ENCODE measurements at places on chromosomes 3 and 15.
A peak's percentile ranks its signal among the peaks of the same experiment; 100 is the strongest.

DNA sequence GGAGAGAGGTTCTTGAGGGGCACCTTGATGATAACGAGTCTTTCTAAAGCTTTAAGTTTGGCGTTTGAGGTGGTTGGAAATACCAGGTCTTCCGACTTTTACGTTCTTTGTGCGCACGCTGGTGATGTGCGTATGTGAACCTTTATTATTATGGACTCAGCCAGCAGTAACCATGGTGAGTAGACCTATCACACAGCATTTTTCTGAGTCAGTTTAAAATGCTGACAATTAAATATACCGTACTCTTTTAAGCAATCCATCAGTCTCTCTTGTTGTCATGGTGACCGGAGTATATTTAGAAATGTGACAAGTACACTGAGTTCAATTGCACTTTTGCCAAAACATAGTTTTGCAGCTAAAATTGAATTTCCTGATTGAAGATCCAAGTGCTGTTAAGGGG is 172.2 kb downstream of the LPP start:
- DNase-seq = no peak

DNA sequence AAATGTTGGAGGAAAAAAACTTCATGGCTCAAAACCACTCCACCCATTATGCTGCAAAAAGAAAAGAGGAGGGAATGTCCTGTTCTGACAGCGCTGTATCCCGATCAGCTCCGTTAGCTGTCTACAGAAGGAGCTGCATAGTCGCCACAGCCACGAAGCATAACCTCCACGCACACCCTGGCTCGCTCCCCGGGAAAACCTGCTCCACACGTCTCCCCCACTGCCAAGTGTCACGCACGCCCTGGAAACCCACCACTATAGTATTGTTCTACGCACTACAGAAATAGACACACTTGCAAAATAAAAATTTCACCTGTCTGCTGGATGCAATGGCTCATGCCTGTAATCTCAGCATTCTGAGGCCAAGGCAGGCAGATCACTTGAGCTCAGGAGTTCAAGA is 55.8 kb downstream of the TBC1D2B start:
- no peak for DNase-seq

- DNase-seq = no peak
Measured at GRCh38 chr15:30962079-30962478, 29.3 kb downstream of the MTMR10 start.

- DNase-seq = no peak
Measured at GRCh38 chr15:100206643-100207042, 135.1 kb downstream of the ADAMTS17 start.

GRCh38 chr3:4250064-4250463 is 53.1 kb upstream of the SETMAR start:
- DNase-seq = no peak

GRCh38 chr3:171219258-171219657 is 192.7 kb upstream of the SLC2A2 start:
- DNase-seq = no peak

GRCh38 chr15:33988384-33988783 is 20.1 kb downstream of the CHRM5 start:
- peak; percentile 24 for DNase-seq

- no peak for DNase-seq
Measured at GRCh38 chr15:48076454-48076853, 44.3 kb upstream of the SLC24A5 start.

DNA sequence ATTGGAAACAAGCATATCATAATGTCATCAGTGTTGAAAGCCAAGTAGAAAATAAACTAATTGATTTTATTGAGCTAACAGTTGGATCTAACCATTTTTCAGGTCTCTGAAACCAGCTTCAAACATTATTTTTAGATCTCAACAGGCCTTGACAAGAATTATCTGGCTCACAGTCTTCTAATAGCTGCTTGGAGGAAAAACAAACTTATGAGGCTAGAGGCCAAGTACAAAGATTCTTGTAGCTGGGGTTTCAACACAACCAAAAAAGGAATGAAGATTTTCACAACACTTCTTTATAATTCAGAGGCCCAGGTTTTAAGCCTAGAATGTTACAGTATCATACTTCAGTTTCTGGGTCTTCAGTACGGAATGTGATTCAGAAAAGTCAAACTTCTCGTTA is 3.7 kb downstream of the SETMAR start:
- DNase-seq = no peak

- DNase-seq = peak; percentile 37
Measured at GRCh38 chr3:142947799-142948575, 15.5 kb downstream of the PAQR9 start.

DNA sequence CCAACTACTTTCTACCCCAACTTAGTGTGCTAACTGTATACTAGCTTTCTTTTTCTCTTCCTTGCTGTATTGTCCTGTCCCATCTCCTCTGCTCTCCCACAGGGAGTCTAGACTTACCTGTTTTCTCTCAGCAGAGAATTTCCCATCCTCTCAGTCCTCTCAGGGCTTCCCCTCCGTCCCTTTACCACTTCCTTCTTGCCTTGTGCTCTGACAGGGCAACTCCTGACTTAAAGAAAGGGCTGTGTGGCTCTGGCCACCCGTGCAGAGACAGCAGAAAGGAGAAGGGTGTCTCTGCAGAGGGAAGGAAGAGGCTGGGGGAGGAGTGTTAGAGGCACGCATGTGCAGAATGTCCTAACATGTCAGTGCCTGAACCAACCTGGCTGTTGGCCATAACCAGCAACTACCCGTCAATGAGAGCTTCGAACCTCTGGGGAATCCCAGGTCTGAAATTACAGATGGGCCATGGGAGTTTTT is at the start of gene GCSAM:
GCSAM (minus strand) TSS at position 274 of the 474 bp plus-strand sequence; CDS start at position 146, 128 bp downstream.
- DNase-seq = no peak

- DNase-seq = no peak
Measured at GRCh38 chr15:92365906-92366305, 27.8 kb upstream of the ST8SIA2 start.

GRCh38 chr15:80396096-80396495 is 8.1 kb upstream of the ARNT2 start:
- DNase-seq = no peak

DNA sequence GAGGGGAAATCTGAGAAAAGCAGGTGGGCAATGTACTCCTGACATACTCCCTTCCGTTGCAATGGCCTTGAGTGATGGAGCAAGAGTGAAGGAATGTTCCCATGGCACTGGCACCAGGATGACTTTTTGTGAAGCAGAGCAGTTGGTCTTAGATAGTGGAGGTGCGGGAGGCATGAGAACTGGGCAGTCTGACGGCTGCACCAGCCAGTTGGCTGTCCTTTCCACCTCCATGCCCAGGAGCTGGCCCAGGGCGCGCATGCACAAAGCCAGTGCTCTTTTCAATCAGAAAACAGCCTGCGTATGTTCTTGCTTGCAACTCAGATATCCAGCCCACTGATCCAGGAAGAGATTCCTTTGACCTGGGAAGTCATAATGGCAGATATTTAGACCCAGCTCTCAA is 136.8 kb downstream of the PGPEP1L start:
- DNase-seq = no peak

DNA sequence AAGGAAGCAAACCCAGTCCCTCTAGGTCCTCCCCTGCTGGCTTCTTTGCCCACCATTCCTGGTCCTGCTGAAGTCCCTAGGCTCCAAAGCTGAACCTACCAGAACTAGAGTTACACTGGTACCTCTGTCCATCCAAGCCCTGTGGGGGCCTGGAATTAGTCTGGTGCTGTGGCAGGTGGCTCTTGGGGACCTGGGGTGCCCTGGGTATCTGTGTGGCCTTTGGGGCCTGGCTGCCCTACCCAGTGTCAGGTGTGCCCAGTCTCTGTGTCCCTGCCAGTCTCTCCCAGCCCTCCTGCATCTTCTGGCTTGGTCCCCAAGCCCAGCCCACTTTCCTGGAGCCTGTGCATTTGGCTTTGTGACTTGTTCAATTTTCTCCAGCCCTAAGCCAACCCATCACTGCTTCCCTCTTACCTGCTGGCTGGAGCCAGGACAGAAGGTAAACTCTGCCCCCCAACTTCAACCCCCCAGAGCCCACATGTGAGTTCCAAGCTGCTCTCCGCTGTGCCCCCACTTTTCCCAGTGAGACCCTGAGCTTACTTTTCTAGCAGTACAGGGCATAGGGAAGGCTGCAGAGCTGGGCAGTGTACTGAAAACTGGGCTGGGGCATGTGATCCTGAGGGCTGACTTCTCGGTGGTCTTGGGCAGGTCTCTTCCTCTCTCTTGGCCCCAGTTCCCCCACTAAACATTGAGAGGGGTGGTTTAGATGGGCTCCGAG is 28.3 kb upstream of the HHATL start:
- DNase-seq = no peak

DNA sequence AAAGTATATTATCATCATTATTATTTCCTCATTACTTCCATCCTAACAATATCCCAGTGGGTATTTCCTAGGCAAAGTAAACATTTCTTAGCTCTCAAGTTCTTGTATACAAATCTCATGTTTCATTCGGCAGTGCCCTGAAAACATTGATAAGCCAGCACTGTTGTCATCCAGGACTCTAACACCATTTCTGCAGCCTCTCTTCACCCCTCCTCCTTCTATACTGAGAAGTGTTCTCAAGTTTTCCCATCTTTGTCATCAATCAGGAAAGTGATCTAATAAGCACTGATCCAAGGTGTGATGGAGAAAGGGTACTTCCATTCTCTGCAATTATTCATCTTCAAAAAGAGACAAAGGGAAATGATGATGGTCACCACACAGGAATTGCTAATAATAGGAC is 168.4 kb upstream of the CCDC54 start:
- DNase-seq = no peak

DNA sequence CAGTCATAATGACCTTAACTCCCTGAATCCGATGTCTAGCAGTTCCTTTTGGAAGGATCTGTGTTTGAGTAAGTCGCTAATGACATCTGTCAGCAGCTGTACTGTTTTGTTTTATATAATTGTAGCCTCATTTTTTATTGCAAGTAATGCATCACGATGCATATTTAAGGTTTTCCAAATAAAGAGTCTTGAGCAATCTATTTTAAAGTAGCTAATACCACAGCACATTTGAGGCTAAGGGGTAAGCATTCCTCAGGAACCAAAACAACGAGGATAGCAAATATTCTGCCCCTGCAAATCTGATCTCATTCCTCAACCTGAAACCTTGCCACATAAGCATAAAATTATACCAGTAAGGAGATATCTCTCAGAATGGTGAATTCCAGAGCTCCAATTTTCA is 98.7 kb downstream of the TBC1D5 start:
- no peak for DNase-seq

DNA sequence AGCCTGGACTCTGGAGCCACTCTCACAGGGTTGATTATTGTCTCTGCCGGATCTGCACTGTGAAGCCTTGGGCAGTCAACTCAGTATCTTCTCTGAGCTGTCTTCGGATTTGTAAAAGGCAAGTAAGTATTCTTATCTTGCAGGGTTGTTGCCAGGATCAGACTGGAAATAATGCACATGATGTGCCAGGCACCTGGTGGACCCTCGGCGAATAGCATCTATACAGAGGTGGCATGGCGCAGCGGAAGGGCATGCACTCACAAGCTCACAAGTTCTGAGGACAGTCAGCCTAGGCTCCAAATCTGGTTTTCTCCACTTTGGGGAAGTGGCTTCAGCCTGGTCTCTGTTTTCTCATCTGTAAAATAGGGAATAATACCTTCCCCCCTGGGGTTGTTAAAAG is 113.9 kb downstream of the SRGAP3 start:
- no peak for DNase-seq

DNA sequence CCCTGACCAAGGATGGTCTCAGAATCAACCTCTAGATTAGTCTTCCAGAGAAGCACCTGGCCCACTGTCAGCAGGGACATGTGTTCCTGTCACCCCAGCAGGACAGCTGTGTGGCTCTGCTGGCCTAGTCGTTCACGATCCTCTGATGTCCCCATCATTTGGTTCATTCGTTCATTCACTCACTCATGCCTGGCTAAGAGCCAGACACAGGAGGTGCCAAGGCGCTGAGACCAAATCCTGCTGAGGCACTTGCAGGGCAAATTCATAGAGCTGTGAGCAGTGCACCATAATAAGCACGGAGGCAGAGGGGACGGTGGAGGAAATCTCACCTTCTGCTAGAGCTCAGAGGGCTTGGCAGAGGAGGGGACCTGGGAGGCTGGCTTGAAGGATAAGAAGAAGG is 49.9 kb upstream of the FGD5 start:
- no peak for DNase-seq

GRCh38 chr15:67444100-67444499 is 76.8 kb upstream of the C15orf61 start:
- no peak for DNase-seq

GRCh38 chr3:180626844-180627243 is 24.9 kb downstream of the TTC14 start:
- DNase-seq = no peak

- no peak for DNase-seq
Measured at GRCh38 chr3:4520033-4520816, 27.1 kb downstream of the ITPR1 start.

DNA sequence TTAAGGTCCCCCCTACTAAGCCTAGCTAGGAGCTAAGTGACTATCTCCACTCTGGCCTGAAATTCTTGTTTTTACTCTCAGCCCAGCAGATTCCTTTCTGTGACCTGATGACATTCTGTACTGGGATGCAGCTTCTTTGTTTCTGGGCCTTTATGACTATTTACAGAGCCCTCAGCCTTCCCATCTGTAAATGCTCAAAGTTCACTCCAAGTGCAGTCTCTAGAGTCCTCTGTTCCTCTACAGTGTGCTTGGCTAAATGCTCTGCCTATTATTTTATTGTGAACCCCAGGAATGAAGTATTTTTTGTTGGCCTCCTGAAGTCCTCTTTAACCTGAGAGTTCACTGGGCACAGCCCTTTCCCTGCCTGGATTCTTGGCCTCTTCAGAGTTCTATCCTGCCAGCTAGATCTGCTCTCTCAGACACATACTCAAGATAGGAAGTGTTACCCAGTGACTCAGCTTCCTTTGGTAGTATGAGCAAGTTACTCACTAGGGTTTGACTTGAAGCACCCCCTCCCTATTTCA is 278.1 kb upstream of the P2RY1 start:
- no peak for DNase-seq

DNA sequence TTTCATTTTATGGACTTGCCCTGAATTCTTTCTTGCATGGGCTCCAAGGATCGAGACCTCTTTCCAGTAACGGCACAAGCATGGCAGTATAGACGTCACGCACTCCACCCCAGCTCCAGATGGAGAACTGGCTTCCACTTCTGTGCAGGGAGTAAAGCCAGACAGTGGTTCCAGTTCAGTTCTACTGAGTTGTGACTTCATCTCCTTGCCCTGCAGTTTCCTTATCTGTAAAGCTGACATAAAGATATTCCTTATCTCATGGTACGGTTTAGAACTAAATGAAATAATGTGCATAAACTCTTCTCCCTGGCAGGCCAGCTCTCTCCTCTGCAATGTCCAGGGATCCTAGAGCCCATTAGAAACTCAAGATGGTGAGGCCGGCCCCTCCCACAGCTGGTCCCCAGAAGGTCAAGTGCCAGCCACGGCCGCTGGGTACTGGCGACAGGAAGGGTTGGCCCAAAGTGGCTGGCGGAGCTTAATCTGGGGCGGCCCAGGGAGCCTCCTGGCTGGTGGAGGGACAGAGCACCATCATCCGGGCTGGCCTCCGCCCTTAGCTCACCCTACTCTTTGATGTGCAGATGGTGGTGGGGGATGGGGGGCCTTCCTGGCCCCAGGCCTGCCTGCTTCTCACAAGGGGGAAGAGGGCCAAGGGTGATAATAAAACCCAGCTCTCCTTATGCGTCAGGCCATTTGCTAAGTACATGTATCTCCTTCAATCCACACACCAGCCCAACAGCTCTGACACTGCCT is 7.2 kb downstream of the MESP2 start:
- DNase-seq = no peak
